ENCODE measurements at places on chromosomes 12 and 14.

GRCh38 chr14:56221382-56222128, 103.3 kb downstream of the PELI2 start:
- DNase-seq = no peak

DNA sequence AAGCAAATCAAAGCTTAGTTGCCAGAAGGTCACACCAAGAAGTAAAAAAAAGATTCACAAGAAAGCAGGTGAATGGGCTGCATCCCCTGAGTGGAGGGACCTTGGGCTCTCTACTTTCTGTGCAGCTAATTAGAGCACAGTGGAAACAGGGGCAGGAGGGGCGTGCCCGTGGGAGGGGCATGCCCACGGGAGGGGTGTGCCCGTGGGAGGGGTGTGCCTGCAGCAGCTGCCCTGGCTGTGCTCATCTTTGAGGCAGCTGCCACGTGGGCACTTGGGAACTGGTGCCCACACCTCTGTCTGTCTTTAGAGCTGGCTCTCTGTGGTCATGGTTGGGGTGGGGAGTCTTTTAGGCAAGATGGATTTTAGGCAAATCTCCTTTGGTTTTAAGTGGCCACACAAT, 60.0 kb downstream of the EML1 start:
- no peak for DNase-seq

- DNase-seq = no peak
Measured at GRCh38 chr14:104209985-104210816, 71.8 kb downstream of the KIF26A start.

- no peak for DNase-seq
Measured at GRCh38 chr12:114904254-114905003, 220.5 kb upstream of the TBX3 start.

DNA sequence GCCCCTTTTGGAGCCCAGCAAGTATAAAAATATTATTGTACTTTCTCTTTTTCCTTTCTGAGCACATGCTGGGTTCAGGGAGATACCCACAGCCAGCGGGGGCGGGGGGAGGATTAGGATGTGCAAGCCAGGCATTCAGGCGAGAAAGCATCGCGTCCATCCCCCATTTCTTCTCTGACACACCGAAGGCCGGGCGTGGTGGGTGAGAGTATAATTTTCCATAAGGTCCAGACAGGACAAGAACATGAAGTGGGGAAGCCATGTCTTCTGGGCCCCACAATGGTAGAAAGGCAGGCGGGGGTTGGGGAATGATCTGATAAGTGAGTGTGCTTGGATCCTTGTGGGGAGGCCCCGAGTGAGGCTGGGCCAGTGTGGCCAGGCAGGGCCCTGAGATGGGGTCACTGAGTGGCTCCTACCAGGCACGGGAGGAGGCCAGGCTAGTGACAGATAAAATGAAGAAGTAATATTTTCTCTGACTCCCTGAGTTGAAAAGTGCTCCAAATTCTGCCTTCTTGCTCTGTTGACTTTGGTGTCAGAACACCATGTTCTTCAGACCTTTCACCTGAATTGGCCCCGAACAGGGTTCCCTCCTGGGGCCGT, 10.7 kb upstream of the LRTM2 start:
- DNase-seq = no peak

- no peak for DNase-seq
Measured at GRCh38 chr12:12722435-12723148, 5.4 kb downstream of the CDKN1B start.

- no peak for DNase-seq
Measured at GRCh38 chr14:37279818-37280217, 82.1 kb downstream of the MIPOL1 start.

DNA sequence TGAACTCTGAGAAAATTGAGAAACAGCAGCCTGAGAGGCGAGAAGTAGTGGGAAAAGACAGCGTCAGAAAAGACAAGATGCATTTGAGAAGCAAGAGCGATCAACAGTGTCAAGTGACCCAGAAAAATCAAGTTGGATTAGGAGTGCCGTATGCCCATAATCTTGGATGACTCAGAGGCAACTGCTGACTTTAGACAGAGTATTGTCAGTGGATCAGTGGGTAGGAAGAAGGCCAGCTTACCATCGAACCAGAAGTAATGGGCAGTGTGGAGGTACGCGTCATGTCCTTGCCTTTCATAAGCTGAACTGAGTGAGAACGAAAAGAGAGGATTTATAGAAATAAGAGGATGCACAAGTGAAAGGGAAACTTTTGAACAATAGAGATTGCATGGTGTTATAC, 151.0 kb upstream of the NAV3 start:
- no peak for DNase-seq

- no peak for DNase-seq
Measured at GRCh38 chr14:95993768-95994592, 45.2 kb upstream of the C14orf132 start.

- DNase-seq = no peak
Measured at GRCh38 chr14:64671591-64671990, 32.6 kb upstream of the PLEKHG3 start.

GRCh38 chr12:120438495-120439198, 734 bp downstream of the COX6A1 start:
- DNase-seq = no peak

DNA sequence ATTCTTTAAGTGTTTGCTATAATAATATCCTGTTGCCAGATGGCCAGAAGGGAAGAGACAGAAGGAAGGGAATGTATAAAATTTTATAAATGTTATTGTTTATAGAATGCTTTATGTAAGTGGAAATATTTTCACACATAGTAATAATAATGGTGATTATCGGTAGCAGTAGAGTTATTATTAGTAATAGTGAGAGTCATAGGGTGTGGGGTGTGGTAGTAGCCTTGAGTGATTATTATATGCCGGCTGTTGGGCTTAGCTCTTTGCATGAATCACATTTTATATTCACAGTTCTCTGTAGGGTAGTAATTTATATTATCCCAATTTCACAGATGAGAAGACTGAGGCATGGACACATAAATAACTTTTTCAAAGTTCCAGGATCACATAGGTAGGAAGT, 391.4 kb downstream of the C12orf75 start:
- DNase-seq = no peak

- DNase-seq = no peak
Measured at GRCh38 chr12:125954362-125954761, 889.1 kb downstream of the AACS start.

DNA sequence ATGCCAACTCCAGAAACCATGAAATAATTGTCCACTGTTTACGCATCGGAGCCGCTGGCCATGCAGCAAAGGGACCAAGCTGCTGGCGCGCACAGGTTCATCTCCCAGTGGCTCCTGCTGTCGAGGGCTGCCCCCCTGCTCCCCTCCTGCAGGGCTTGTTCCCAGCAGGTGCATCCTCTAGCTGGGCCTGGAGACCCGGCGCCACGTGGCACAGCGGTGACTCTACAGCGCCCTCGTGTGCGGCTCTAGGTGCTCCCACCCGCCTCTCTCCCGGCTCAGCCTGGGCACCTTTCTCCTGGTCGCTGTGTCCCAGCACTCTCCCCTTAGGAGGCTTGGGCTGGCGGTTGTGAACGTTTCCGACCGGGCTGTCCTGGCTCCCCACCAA, 37.5 kb upstream of the INF2 start:
- no peak for DNase-seq

DNA sequence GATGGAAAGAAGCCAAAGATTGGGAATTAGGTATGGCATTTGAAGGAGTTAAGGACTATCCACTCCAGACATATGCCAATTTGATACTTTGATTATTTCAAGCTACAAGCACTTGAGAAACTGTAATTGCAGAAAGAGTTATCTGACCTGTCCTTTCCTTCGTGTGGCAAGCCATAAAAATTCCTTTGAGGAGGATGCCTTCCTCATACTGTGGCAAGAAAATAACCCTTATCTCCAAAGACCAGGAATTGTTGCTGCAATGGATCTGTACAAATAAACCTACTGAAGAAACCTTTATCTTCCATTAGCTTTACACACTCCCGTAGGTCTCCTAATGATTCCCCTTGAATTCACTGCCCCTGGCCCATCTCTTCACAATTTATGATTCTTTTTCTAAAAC, 165.1 kb upstream of the AMIGO2 start:
- DNase-seq = no peak

- no peak for DNase-seq
Measured at GRCh38 chr12:49187184-49187583, 1.7 kb downstream of the TUBA1A start.

GRCh38 chr14:65954942-65955341, 531.2 kb upstream of the CCDC196 start:
- DNase-seq = no peak

DNA sequence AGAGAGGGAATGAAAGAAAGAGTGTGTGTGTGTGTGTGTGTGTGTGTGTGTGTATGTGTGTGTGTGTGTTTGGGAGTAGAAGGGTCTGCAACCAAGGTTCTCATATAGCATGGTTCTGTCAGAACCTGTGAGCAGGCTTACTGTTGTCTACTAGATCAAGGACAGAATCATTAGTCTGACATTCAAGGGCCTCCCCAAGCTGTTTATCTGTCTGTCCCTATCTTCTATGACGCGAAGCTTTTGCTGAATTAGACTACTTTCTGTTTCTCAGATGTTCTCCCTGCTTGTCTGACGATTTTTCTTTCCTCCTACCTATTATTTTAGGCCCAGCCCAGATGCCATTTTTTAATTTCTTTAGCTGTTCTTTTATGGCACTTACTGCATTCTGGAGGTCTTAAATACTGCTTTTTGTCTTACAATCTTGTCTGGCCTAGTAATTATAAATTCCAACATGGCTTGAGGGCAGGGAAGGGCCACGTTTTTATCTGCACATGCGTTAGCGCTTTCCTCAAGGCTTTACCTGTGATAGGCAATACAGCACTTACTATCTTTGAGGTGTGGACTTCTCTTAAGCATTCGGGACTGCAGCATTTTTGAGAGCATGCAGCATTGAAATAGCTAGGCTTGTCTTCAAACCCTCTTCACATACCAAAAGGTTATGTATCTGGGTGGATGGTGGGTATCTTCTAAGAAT, 150.2 kb downstream of the TTLL5 start:
- no peak for DNase-seq

- no peak for DNase-seq
Measured at GRCh38 chr14:68458840-68459469, 333.9 kb downstream of the ZFP36L1 start.

- no peak for DNase-seq
Measured at GRCh38 chr12:42853370-42854140, 264.0 kb upstream of the PRICKLE1 start.

DNA sequence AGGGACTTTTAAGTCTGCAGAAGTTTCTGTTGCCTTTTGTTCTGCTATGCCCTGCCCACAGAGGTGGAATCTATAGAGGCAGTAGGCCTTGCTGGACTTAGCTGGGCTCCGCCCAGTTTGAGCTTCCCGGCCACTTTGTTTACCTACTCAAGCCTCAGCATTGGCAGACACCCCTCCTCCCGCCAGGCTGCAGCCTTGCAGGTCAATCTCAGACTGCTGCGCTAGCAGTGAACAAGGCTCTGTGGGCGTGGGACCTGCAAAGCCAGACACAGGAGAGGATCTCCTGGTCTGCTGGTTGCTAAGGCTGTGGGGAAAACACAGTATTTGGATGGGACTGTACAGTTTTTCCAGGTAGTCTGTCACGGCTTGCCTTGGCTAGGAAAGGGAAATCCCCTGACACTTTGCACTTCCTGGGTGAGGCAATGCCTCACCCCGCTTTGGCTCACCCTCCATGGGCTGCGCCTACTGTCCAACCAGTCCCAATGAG, 43.7 kb downstream of the CCDC59 start:
- no peak for DNase-seq

GRCh38 chr12:21169878-21170472, 39.0 kb downstream of the SLCO1B1 start:
- no peak for DNase-seq

- no peak for DNase-seq
Measured at GRCh38 chr12:98185606-98186005, 329.8 kb upstream of the TMPO start.

DNA sequence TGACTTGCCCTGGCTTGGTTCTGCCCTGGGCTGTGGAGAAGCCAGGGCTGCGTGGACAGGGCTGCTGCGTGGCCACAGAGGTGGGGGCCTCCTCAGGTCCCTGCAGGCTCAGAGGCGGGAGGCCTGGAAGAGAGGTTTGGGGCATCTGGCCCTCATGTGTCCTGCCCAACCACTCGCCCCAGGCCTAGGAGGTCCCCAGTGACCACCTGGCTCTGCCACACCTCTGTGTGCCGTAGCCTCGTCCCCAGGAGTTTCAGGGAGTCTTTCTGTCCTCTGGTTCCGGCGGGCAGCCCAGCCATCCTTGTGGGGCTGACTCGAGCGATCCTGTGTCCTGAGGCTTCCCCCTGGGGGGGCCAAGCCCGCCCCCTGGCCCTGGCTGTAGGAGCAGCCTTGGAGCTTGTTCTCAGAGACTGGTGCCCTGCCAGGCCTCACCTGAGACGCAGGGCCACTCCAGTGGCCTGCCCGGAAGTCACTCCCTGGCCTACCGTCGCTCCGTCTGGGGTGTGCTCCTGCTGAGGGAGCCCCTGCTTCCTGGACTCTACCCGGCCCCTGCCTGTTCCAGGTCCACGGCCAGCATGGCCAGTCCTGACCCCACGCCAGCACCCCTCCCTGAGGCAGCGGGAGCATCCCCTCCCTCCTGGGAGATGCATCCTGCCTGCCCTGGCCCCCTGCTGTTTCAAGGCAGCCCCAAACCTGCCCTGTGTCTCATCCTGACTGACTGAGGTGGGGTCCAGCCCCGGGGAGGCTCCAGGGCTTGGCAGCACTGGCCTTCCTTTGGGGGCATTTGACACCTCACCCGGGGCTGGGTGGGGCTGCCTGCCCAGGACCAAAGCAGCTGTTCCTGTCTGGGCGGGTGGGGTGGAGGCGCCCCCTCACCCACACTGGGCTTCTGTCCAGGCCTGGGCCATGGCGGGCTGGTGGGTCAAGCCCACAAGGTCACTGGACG, 13.9 kb downstream of the ASPG start:
- no peak for DNase-seq

- no peak for DNase-seq
Measured at GRCh38 chr14:57871459-57872080, 5.7 kb upstream of the SLC35F4 start.

DNA sequence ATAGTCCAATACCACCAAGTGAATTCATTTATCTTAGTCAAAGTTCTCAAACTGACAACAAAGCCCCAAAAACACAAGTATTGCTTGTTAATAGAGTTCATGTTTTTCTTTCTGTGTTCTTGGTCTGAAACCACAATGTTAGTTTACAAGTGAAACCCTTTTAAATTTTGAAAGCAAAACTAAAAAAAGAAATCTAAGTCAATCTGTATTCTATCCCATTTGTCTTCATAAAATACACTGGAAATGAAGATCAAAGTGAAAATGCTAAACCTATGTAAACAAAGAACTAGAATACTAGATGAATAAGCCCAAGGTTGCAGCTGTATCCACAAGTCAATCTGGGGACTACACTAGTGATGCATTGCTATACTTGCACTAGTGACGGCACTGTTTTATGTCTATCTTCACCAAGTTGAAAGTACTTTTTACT, 10.4 kb downstream of the MAP4K5 start:
- DNase-seq = no peak

DNA sequence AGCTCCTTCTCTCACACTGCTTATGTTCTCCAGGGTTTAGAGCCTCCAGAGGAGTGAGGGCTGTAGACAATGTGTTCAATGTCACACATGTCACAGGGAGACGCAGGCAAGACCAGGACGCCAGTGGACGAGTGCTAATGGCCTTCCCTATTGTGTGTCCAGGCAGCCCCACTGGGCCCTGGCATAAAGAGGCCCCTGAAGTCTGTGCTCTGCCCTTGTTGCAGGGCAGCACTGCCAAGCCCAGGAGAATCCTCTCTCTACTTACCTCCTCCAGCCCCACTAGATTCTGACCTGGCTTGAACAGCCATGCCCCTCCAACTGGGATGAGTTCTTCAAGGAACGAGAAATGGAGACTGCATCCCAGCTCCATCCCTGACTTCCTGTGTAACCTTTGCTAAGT, 24.8 kb upstream of the TMEM106C start:
- no peak for DNase-seq

Measured in stimulated activated CD8-positive, alpha-beta memory T cell treated with anti-CD3 and anti-CD28 coated beads, Interleukin-12 subunit alpha, Interleukin-12 subunit beta, amount 100 ng/mL, for 4 hours (primary cell).